Neuronal stem cell (in vitro differentiated cells): ENCODE measurements at places on chromosomes 5 and 9.

DNA sequence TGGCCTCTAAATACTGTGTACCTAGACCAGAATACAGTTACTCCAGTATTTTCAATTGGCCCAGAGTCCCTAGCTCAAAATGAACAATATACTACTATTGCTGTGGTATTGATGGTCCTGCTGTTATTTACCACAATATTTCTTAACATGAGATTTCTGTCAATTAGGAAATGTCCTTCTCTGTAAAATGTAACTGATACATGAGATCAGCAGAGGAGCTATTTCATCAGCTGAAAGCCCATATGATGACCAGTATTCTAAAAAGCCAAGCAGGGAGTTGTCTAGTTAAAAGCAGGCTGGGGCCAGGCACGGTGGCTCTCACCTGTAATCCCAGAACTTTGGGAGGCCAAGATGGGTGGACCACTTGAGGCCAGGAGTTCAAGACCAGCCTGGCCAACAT is 187.7 kb upstream of the PTGER4 start:
- DNase-seq = no peak

- DNase-seq = no peak
Measured at GRCh38 chr9:114779352-114779845, 26.4 kb downstream of the TNFSF15 start.

DNA sequence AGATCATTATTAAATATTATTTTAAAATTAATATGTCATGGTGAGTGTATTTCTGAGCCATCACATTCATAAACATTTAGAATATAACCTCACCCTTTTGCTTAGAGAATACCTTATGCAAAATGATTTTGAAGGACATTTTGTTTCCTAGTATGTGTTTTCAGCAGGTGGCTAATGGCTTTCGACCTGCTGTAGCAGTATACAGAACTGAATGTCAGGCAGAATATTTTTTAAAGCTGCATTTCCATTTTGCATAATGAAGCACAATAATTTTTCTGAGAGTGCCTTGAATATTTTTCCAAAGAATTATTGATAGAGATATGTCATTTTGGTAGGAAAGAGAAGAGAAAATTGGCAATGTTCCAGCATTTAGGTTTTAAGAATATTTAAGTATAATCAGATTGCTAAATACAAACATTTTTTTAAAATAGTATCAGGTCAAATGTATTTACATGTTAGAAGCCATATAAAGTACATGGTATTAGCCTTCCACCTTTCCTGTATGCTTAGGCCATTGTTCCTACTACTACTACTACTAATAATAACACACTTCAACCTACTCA is 42.3 kb downstream of the PAM start:
- no peak for DNase-seq

DNA sequence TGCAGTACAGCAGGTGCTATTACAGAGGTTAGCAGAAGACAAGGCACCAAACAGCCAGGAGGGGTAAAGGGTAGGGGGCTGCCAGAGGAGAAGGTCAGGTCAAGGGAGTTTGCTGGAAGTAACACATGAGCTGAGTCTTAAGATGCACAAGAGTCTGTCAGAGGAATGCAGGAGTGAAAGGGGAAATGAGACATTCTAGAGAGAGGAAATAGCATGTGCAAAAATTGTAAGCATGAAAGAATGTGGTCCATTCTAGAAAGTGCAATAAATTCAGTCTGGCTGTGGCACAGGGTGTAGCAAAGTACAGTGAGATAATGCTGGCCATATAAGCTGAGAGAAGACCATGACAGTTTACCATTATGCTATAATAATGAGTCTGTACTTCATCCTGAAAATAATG is 6.6 kb downstream of the GOLGA1 start:
- no peak for DNase-seq

GRCh38 chr5:170501361-170501760 is 2.5 kb upstream of the KCNIP1 start:
- DNase-seq = no peak

GRCh38 chr9:114611516-114612271 is 603 bp downstream of the TMEM268 start:
- no peak for DNase-seq

GRCh38 chr5:89147031-89147430 is 264.0 kb upstream of the MEF2C start:
- DNase-seq = no peak

GRCh38 chr9:2157277-2158110 is 142.3 kb downstream of the SMARCA2 start:
- no peak for DNase-seq

GRCh38 chr5:177358370-177358819 is 671 bp downstream of the RGS14 start:
- DNase-seq = no peak

- no peak for DNase-seq
Measured at GRCh38 chr9:129671519-129671918, 6.1 kb downstream of the PRRX2 start.

DNA sequence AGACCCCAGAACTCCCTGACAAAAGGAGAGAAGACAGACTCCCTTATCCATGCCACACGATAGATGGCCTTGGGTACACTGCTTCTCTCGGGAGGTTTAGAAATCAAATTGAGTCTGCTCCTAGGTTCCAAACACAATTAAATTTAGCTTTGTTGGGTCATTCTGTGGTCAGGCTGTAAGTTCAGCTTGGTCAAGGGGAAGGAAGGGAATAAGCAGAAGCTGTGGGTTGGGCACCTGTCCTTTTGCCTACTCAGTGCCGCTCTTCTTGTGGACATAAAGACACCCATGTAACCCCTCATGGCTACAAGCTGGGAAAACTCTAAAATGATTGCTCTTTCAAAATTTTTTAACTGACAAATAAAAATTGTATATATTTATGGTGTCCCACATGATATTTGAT is 19.1 kb upstream of the AK3 start:
- DNase-seq = no peak

DNA sequence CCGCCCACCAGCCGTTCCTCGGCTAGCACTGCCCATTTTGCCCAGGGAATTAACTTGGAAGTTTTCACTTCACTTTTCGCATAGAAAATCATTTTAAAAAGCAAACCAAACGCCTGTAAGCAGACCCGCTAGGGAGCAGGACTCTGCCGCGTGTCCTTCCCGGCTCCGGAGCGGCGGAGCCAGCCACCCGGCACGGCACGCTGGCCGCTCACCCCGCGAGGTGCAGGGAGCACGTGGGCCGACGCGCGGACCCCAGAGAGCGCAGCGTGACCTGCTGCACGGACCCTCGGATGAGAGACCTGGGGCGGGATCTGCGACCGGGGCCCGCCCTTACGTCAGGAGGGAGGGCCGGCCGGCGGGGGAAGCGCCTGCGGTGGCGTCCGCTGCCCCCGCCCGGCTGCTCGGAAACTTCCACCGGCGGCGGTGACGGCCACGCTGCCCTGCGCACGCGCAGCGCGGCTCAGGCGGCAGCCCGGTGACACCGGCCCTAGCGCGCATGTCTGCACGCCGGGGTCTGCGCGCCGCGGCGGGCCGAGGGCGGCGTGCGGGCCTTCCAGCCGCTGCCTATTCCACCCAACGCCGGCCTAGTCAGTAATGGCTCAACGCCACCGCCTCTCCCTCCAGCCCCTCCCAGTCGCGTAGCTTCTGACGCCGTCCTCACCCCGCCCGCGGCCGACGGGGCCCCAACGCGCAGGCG is 507 bp upstream of the TENT4A start:
- peak; percentile 96 for DNase-seq

DNA sequence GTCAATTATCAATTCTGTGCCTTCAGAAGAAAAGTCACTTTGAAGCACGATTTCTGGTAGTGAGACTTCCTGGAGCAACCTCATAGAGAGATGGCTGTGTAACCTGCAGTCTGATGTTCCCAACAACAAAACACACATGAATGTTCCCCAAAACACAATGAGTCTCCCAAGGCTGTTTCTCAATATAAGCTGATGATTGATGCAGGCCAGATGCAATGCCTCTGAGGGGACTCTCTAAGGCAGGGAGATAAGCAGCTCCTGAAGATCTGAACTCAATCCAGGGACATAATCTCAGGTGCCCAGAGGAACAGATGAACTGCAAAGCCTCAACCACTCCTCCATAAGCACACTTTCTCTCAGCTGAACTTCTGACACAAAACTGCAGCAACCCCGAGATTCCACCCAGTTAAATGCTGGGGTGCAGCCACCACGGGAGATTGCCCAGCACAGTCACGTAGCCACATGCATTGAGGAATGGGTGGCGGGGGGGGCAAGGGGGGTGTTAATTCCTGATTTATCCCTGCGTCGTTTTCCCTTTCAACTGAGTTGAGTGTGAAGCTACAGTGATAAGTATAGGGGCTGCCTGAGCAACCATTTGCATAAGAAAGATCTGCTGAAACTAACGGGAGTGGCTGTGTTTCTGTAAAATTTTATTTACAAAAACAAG is 122.7 kb upstream of the RASEF start:
- no peak for DNase-seq

DNA sequence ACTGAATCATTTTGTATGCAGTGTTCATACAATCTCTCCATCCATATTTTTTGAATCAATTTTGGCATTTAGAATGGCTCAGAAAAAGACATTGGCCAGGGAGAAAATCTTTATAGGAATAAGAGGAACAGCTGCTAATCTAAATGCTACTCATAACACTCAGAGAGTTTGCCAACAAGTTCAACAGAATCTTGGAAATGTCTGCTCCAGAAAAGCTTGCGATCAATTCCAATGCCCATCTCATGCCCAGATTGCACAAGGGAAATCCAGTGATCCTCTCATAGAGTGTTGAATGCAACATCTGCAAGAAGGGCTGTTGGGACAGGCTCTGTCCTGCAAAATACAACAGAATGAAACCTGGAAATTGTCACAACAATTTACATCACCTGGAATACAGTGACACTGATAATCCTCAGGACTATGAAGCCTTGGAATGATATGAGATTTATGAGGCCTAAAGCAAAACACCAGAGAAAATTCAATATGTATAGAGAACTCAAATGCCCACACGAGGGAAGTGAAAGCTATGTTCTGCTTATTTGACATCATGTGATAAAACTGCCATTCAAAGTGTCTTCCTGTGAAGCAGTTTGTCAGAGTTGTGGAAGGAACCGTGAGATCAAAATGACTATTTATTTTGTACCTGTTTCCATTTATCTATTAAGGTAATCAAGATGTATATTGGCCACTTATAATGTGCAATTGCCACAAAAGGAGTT is 190.1 kb downstream of the PARP8 start:
- no peak for DNase-seq

DNA sequence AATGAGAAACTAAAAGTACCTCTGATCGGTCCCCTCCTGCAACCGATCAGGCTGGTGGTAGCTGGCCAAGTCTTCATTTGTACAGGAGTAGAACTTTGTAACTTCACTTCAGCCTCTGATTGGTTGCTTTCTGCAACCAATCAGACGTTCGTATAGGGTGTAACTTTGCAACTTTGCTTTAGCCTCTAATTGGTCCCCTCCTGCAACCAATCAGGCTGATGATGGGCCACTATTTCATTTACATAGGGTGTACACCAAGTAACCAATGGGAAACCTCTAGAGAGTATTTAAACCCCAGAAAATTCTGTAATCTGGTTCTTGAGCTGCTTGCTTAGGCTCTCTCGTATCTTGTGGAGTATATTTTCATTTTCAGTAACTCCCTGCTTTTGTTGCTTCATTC is 445.5 kb downstream of the MED10 start:
- no peak for DNase-seq

- no peak for DNase-seq
Measured at GRCh38 chr5:123700624-123701287, 188.8 kb downstream of the CSNK1G3 start.

GRCh38 chr5:91562922-91563321 is 179.8 kb upstream of the ARRDC3 start:
- DNase-seq = no peak

DNA sequence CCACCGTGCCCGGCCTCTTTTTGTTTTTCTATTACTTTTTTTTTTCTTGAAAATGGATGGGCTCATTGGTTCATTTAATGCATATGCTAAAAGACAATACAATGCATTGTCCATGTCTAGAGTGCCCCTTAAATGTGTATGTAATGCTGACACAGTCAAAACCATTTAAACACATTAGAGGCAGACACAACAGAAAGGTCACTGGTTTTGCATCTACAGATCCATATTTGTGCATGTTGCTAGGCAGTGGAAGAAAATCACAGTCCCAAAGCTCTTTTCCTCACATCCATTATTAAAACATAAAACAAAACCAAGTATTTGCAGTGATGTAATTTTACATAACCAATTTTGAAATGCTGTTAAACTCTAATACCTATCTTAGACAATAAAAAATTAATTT is 389.0 kb downstream of the TAF11L14 start:
- no peak for DNase-seq

GRCh38 chr5:148393390-148393741 is 9.6 kb downstream of the FBXO38 start:
- no peak for DNase-seq

GRCh38 chr5:10338686-10339057 is 14.8 kb upstream of the MARCHF6 start:
- no peak for DNase-seq

DNA sequence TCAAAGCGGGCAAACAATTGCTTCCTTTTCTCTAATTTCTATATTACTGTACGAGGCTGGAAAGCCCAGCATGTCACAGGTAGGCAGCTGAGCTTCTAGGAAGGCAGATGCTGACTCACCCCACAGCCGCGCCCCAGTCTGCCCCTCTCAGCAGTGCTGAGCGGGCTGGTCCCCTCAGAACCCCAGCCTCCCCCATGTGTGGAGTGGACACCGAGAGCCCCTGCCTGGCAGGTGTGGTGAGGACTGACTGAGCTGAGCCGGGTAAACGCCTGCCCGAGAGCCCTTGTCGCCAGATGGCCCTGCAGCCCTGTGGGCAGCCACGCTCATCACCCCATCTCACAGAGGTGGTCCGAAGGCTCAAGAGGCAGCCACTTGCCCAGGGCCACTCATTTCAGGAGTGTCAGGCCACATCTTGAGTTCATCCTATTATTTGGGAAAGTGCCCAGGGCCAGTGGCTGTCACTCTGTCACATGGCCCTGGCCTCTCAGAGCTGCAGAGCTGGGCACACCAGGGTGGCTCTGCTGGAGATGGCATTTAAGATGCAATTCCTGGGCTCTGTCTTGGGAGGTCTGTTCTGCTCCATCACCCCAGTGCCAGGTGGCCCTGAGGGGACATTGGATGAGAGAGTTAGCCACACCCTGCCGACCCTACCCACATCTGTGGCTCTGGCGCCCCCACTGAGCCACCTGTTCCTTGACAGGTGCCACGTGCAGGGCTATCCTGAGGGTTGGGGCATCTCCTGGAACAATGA is 12.4 kb downstream of the CARD19 start:
- DNase-seq = no peak

GRCh38 chr9:2781336-2781735 is 62.6 kb downstream of the PUM3 start:
- no peak for DNase-seq

DNA sequence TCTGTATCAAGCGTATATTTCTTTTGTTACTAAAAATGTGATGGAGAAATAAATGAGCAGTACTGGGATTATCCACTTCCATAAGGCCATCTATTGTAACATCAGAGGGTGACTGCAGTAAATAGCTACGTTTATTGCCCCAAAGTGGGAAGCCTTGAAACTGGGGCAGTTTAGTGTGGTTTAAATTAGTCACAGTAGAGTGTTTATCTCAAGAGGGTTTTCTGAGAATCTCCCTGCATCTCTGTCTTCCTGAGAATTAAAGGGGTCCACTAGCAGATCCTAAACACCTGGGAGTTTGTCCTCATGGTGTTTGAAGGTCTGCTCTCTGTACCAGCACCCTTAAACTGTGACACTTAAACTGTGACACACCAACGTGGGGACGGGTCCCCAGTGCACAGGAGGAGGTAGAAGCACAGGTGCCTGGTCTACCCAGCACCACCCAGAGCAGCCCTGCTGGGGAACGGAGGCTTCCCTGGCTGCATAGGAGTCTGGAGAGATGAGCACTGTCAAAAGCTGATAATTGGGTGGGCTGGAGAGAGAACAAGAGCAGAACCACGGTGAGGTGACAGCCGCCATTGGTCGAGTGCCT is 25.2 kb downstream of the PRRC2B start:
- no peak for DNase-seq

- no peak for DNase-seq
Measured at GRCh38 chr5:60297658-60298057, 402.3 kb downstream of the DEPDC1B start.
